ENCODE measurements at places on chromosomes 2 and 18. TPM values are rescaled to one million over a fixed set of nuclear protein-coding genes. Genes with fewer than 3 reads are reported as not detected.

DNA sequence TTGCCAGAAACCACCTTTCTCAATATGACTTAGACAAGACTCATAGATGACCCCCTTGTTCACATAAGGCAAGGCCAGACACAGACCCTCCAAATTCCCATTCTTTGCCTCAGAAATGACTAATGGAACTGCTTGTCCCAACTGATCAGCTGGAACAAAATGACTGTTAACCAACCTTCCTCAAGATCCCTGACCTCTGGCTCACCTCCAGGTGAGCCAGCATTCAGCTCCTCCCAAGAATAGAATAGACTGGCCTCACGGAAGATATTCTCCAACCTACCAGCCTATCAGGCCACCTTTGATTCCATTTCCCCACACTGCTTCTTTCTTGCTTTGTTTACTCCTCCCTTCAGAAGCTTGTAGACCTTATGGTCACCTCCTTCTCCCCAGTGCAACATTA is 195.7 kb upstream of the VWC2L start:
- DNase-seq = no peak

DNA sequence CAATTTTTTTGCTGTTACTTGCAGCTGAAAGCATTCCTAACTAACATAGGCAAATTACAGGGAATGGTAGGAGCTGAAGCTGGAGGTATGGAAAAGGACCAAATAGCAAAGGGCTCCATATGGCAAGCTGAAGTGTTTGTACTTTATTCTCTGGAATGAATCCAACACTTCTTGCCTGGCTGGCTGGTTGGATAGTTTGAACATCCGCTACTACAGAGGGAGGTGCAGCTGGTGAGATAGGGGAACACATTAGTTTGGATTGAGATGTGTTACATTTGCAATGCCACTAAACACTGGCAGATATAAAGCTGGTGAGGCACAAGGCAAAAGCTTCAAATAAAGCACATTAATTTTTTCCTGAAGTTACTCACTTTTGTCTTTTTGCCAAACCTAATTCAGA is 291.5 kb downstream of the SP3 start:
- no peak for DNase-seq

Gene SRD5A2
- total RNA-seq = not detected

GRCh38 chr18:41370740-41371139 is 584.3 kb upstream of the PIK3C3 start:
- DNase-seq = no peak

GRCh38 chr2:140711867-140712266 is 1418.9 kb downstream of the LRP1B start:
- DNase-seq = no peak

GRCh38 chr2:52178845-52179244 is 1146.9 kb upstream of the NRXN1 start:
- no peak for DNase-seq

GRCh38 chr2:182593394-182593975 is 122.6 kb upstream of the DNAJC10 start:
- DNase-seq = peak; percentile 49

DNA sequence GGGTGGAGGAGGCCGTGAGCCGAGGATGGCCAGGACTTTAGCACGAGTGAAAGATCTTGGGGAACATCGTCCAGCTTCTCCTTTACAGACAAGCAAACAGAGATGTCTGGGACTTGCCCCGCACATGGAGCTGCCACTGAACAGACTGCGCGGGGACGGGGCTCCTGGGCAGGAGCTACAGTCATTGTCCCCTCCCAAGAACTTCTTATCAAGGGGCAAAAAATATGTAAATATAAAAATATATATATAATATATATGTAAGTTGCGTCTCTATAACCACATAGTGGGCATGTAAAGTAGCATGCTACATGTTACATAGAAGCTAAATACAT is 245.0 kb upstream of the SALL3 start:
- no peak for DNase-seq

Gene RAB27B
- total RNA-seq = 1.1 TPM

DNA sequence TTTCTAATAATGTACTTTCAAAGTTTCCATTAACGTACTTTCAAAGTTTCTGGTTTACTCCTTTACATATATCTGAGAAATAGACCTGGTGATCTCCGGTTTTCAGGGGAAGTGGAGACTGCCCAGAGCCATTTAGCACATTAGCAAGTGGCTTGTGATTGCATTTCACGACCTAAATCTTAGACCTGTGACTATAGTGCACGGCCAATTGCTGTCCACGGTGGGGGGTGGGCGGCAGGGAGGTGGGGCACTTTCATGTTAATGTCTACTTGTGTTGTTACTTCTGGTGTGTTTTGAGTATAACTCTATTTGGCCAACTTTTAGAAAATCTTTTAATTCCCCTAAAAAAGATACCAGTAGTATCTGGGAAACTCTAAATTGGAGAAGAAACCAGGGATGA is 11.3 kb downstream of the GATA6 start:
- no peak for DNase-seq

Gene DGKD
- total RNA-seq = 13.5 TPM

- DNase-seq = no peak
Measured at GRCh38 chr18:37712776-37713175, 147.2 kb upstream of the CELF4 start.

Measured in Daoy (cell line).